ENCODE measurements at places on chromosomes 5 and 9.

DNA sequence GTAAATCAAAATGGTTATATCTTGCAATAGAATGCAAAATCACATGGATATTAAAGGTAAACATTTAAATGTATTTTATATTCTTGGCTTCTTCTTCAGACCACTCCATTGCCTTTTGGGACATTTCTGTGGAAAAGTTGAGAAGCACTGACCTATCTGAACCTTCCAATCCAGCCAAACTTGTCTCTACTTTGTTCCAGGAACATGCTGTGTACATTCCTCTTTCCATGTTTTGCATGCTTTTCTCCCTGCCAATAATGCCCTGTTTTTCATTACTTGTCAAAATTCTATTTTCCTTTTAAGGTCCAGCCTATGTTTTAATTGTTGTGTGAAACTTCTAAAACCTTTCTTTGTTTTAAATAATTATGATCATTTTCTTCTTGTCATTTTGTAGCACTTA, 28.3 kb downstream of the JAK2 start:
- DNase-seq, result no peak

DNA sequence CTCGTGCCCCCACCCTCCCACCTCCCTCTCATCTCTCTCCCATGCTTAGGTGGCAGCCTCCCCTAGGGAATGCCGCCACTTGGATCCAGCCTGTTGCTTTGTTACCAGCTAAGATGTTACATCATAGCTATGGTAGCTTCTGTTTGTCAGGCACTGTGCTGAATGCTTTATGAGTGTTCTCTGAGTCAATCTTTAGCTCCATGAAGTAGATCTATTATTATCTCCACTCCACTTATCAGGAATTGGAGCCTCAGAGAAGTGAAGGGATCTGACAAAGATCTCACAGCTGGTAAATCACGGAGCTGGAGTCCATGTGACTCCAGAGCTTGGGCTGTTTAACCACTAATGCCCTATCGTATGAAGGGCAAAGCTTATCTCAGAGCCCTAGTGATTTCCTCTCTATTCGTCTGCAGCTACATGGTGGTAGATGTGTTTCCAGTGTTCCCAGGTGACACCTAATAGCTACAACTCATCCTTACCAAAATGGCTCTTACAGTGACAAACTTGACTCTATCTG, 54.1 kb downstream of the GARNL3 start:
- no peak for DNase-seq

- DNase-seq, result no peak
Measured at GRCh38 chr9:135480071-135480939, 723 bp downstream of the PPP1R26 start.

DNA sequence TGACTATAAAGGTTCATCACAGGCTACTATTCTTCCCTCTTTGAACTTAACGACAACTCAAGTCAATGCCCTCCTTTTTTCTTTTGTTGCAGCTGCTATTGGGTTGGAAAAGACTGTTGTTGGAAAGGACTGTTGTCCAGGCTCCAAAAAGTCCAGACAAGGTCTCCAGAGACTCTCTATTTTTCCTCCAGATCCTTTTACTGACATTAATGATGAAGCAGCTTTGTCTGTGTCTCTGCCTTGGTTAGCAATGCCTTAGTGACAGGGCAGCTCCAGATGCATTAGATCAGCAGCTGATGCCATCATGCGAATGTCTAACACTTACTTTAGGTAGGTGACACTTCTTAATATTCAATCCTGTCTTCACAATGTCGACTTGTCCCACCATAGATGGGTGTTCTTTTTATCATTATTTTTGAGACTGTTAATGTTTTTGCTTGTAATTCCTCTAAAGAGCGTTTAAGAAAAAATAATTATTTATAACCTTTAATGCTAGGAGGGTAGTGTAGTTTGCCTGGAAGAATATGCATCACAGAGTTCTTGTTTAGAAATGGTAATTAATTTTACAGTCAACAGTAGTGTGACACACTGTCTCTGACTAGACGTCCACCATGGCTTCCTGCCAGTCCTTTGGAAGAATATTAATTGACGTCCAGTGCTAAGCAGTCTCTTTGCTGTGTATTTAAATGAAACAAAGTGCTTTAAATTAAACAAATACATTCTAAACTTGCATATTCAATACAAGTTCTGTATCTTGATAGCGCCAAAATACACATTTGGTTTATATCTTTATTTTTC, 492.2 kb downstream of the NR2F1-AS1 start:
- DNase-seq, result no peak

- no peak for DNase-seq
Measured at GRCh38 chr9:19759066-19759465, 29.8 kb downstream of the SLC24A2 start.

DNA sequence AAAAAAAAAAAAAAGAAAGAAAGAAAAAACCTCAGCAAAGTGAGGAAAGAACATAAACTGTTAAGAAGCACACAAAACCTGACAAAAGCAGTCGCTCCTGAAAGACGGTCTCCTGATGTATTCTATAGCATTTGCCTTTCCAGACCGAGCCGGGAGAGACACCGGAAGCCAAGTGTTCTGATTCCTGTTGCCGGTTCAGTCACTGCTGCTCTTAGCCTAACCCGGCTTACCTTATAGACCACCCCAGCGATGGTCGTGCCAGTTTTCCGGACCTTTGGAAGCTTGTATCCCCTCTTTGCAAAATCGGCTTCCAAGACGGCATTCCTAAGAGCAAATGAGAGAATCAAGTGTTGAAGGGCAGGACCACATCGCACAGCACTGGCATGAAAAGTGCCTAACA, 630 bp downstream of the PSMB7 start:
- DNase-seq, result no peak

GRCh38 chr5:109486200-109486804, 76.5 kb upstream of the PJA2 start:
- no peak for DNase-seq

DNA sequence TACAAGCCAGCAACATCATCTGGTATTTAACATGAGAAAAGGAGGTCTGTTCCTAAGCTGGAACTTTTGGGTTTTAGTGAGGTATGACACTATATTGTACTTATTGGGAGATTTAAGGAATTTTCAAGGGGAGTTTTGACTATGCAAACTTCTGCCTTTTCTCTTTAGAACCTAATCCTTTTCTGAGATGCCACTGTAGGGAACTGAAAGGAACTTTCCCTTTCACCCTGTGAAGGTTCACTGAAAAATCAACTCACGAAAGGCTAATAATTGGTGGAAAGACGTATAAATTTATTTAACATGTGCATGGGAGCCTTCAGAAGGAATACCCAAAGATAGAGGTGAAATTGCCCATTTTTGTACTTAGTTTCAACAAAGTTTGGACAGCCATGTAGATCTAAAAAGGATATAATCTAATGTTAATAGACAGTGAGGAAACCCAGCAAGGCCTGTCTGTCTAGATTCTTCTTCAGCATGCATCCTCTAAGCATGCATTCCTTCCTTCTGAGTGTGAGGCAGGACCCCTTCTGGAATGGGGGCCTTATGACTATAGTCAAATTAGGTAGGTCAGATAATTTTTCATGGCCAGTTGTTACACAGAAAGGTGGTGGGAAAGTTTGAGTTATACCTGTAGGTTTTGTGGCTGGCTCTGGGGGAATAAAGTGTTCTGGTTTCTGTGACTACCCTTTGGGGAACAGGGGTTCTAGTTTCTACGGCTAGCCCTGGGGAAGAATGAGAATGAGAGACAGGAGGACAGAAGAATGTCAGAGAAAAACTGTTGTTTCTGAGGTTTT, 200.3 kb downstream of the C9orf152 start:
- DNase-seq, result no peak

GRCh38 chr9:135100241-135100681, 12.8 kb downstream of the OLFM1 start:
- DNase-seq, result no peak

DNA sequence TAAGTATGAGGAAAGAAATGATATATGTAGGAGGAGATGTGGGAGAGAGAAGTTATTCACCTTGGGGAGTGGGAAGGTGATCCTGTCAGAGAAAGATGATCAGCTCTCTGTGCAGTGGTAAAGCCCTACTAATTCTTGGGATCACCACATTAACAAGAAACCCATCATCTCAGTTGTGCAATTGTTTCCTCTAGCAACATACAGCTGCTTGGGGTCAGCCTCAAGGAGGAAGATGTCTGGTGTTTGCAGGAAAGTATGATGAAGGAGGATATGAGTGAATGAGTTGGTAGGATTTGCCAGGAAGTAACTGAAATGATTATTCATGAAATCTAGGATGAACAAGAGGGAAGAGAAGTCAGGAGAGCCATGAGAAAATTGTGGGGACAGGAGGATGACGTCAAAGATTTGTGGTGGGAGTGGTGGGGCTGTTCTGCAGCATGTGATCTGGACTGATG, 50.1 kb downstream of the TNFSF8 start:
- peak; percentile 68 for DNase-seq

- no peak for DNase-seq
Measured at GRCh38 chr5:113451797-113452196, 17.0 kb upstream of the TSSK1B start.

DNA sequence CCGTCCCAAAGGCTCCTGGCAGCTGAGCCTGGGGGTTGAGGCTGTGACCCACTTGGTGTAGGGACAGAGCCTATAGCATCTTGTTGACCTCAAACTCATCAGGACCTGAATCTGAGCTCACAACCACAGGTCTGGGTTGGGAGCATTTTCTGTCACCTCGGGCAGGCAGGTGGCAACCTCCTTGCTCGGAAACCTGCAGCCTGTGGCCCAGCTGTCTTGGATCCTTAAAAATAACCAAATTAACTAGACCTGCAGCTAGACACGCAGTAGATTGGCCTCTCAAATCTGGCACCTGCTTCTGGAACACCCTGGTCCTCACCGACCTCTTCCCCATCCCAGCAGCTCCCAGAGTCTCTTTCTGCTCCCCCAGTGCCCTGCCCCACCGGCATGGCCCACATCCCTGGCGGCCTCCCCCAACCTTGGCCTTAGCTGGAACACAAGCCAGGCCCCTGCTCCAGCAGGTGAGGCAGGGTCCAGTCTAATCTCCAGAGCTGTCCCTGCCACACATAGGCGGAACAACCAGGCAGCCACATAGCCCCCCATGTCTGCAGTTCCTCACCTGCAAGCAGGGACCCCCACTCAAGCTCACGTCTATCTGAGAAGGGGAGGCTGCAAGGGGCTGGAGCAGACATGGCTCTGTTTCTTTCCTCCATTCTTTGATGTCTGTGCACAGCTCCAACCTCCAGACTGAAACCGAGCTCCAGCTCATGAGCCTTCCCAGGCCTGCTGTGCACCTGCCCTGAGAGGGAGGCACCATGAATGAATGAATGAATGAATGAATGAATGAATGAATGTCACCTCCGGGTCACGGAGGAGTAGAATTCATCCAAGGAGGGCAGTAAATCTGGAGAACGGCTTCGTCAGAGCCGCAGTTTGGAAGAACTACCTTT, 28.3 kb downstream of the PAEP start:
- no peak for DNase-seq

DNA sequence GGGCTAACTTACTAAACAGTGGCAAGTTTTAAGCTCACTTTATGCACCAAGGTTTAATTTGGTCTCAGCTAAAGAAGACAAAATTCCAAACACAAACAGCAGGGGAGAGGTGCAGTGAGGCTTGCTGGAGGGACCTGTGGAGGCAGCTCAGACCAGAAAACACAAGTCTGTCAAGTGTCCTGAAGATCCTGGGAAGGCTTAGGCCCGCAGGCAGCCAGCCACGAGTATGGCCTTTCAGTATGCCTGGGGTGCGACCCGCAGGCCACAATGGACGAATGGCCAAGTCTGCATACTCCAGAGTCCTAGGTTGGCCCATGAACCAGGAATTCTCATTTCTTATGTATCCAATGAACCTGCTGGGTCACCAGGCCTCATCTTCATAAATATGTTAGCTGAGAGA, 9.3 kb downstream of the CCNI2 start:
- no peak for DNase-seq

GRCh38 chr9:111794835-111795556, at the start of gene SHOC1:
Gene SHOC1, minus strand, starts transcription at chr9:111794937. Its CDS starts 3,519 bp downstream, at chr9:111791418.
- DNase-seq, result no peak

DNA sequence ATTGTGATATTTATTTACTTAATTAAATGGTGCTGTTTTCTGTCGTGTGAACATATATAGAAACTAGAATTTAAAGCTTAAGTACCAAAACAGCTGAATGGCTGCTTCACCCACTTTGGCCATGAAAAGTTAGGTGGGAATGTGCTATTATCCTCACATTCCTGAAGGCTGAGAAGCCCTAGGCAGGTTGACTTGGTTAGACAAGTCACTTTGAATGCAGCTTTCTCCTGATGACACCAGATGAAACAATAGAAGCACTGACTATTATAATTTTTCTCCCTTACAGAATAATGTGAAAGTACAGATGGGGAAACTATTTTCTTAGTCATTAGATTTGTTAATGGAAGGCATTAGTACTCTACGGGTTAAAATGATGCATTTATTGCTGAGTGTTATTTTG, 65.1 kb upstream of the C5orf46 start:
- DNase-seq, result no peak

DNA sequence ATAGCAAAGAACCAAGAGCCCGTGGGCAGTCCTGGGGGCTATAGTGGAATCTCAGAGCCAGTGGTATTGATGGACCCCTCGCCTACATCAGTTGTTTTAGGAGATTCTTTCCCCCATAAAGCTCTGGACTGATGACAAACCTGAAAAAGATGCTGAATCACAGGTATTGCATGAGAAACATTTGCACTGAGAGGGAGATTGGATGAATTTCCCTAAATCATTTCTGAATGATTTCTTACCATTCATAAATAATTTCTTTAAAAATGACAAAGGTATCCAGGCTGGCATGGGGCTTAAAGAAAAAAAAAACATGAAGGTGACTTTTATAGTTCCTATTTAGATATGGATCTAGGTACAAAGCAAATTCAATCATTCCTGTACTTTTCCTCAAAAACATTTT, 54.0 kb upstream of the SLIT3 start:
- DNase-seq, result no peak

DNA sequence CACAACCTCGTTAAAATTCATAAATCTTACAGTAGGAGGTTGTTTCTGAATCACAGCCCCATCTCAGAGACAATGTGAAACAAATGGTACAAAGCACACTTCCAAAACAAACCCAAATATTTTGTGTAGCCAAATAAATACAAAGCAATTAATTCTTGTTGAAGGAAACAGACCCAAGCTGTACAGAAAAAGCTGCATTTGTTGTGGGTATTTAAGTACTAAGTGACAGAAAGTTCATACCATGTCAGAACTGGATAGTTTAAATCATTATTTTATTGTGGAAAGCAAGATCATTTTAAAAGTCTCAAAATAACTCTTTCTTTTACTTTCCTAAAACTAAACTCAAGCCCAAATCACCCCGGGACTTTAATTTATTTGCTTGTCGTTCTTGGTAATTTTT, 570.7 kb downstream of the ELAVL2 start:
- no peak for DNase-seq

DNA sequence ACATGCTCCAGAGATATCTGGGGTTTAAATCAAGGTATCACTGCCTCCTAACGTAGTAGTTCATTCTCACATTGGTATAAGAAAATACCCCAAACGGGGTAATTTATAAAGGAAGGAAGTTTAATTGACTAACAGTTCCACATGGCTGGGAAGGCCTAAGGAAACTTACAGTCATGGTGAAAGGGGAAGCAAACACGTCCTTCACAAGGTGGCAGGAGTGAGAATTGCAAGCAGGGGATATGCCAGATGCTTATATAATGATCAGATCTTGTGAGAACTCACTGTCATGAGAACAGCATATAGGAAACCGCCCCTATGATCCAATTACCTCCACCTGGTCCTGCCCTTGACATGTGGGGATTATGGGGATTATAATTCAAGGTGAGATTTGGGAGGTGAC, 1280.2 kb upstream of the C9orf72 start:
- DNase-seq, result no peak

Data from pulmonary artery endothelial cell (primary cell).